Sigmoid colon (tissue), 7 donors: ENCODE measurements at places on chromosomes 2 and 18. TPM values are rescaled to one million over a fixed set of nuclear protein-coding genes. Genes with fewer than 3 reads are reported as not detected.

DNA sequence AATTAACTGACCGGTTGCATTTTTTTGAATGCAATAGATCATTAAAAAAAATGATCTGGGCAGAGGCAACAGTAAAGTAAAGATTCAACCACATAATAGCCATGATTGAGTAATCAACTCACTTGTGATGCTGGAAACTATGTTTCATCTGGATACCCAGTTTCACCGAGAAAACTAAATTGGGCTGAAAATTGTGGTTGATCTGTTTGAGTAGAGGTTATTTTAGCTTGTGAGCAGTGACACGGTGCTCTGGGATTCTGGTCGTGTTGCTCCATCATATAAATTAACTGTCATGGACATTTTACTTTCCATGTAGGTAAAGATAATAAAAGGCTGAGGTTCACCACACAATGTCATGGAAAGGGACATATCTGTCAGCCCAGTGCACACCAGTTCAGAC lies 58.7 kb downstream of the CD226 start:
- DNase-seq = no peak
- H3K36me3 ChIP-seq = no peaks in the 10 kb centered on the region
- no peaks in the 10 kb centered on the region for H3K27me3 ChIP-seq

DNA sequence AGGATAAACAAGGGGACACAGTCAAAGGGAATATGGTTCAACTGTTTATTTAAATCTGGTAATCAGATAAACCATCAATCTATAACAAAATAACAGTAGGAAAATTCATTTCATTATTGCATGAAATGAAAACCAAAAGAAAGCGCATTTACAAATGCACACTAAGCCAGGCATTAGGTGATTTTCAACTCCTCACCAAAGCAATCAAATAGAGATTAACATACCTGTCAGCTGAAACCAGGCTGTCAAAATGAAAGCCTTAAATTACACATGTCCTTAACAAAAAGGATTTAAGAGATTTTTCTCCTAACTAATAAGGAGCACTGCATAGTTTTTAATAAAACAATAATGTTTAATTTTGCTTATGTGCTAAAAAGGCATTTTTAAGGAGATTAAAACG lies 23.0 kb downstream of the STK39 start:
- no peaks in the 10 kb centered on the region for H3K36me3 ChIP-seq
- no peak for DNase-seq
- no peak overlapping the region for H3K27ac ChIP-seq
- no peaks in the 10 kb centered on the region for H3K4me1 ChIP-seq
- no peaks in the 10 kb centered on the region for H3K27me3 ChIP-seq
- H3K4me3 ChIP-seq = no peak overlapping the region

- no peak for DNase-seq
- H3K27me3 ChIP-seq = no peaks in the 10 kb centered on the region
- H3K27ac ChIP-seq = no peak overlapping the region
- H3K4me1 ChIP-seq = no peaks in the 10 kb centered on the region
Observed at GRCh38 chr18:38980420-38980819, 1414.8 kb upstream of the CELF4 start.

- no peak for DNase-seq
- no peak overlapping the region for H3K27ac ChIP-seq
- no peak overlapping the region for H3K4me3 ChIP-seq
- H3K4me1 ChIP-seq = no peaks in the 10 kb centered on the region
- no peaks in the 10 kb centered on the region for H3K27me3 ChIP-seq
Observed at GRCh38 chr2:9168821-9169221, 37.8 kb upstream of the ASAP2 start.

DNA sequence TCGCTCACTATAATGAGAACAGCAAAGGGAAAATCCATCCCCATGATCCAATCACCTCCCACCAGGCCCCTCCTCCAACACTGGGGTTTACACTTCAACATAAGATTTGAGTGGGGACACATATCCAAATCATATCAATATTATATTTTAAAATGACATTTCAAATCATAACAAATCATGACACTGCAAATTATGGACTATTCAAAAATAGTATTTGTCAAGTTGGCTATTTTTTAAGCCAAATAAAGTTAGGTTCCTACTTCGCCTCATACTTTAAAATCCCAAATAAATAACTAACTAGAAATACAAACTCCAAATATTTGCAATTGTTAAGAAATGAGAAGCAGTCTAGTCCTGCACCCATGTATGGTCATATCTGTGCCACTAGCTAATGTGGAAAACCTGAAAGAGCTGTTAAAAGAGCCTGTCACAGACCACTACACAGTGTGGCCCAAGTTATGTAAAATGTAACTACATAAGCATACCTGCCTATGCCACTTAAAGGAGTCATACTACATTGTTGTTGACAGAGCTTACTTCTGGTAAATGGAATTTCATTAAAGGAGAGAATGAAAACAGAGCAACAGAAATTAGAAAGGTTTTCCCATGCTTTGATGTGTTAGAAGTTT lies 334.7 kb upstream of the GULP1 start:
- DNase-seq = no peak
- H3K27ac ChIP-seq = no peak overlapping the region
- no peaks in the 10 kb centered on the region for H3K4me1 ChIP-seq
- no peaks in the 10 kb centered on the region for H3K27me3 ChIP-seq
- no peaks in the 10 kb centered on the region for H3K36me3 ChIP-seq
- no peak overlapping the region for H3K4me3 ChIP-seq

The CPS1 gene
- total RNA-seq = 2.2 TPM

GRCh38 chr2:18178736-18179349 lies 300.4 kb downstream of the KCNS3 start:
- no peak overlapping the region for H3K27ac ChIP-seq
- H3K27me3 ChIP-seq = peaks cover 5% of the 10 kb centered on the region
- no peak overlapping the region for H3K4me3 ChIP-seq
- H3K4me1 ChIP-seq = no peaks in the 10 kb centered on the region
- no peaks in the 10 kb centered on the region for H3K36me3 ChIP-seq
- no peak for DNase-seq
